Coronary artery (tissue), 2 donors: ENCODE measurements at places on chromosomes 12 and 14.

DNA sequence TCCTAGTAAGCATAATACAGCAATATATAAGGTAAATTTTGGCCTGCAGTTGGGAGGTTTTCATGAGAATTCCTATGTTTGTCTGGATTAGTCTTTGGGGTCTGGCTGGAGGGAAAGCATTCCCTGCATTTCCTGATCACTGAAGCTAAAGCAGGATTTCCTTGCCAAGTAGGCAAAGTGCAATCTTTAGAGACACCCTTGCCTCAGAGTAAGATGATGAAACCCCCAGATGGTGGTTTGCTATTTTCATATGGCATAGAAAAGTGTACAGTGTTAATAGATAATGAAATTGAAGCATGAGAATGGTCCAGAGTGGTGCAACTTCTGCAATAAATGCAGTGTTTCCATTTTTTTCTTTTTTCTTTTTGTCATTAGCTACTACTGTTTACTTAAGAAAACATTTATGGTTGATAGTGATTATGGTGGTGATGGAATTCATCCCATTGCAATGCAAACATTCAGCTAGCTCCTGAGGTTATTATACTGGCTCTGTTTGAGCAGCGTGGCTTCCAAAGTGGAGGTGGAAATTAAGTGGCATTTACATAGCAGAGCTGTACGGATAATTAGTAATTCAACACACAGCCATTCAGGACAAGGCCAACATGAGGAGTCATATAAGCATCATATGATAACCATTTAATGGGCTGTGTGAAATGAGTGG, 276.3 kb downstream of the DUSP6 start:
- no peak for DNase-seq

GRCh38 chr12:123104809-123105208, 46.1 kb downstream of the PITPNM2 start:
- no peak for DNase-seq

- no peak for DNase-seq
These were observed 334.2 kb downstream of the BMP4 start for GRCh38 chr14:53622447-53622846.

GRCh38 chr12:93612776-93613175, 40.3 kb downstream of the SOCS2 start:
- DNase-seq = no peak

DNA sequence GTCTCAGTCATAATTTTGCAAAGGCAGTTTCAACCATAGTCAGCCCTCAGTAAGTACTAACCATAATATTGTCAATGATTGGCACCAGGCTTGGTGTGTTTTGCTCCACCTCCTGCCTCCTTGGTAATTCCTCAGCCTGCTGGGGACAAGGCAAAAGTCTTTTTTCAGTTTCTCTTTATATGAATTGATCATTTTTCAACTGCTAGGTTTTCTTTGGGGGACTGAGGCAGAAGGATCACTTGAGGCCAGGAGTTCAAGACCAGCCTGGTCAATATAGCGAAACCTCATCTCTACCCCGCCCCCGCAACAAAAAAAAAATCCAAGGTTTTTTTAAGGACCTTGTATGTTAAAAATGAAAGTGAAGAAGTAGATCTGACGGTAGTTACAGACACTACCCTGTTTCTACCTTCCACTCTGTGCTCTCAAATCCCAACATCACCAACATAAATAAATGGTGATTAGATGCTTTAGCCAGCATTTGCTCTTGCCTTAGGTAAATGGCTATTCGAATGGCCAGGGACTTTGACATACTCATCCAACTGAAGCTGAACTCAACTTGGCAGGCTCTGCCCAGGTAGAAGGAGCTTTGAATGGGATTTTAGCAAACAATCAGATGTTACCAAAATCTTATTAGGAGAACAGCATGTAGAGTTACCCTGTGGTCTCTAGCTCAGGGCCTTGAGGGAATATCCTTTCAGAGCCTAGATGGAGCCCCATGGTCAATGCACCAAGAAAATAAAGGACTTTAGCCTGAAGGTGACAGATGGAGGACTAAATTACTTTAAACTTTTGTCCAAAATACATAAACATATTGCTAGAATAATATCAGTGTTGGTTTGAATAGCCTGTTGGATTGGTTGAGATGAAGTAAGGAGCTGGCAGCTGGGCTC, 126.9 kb upstream of the AMIGO2 start:
- DNase-seq = no peak

DNA sequence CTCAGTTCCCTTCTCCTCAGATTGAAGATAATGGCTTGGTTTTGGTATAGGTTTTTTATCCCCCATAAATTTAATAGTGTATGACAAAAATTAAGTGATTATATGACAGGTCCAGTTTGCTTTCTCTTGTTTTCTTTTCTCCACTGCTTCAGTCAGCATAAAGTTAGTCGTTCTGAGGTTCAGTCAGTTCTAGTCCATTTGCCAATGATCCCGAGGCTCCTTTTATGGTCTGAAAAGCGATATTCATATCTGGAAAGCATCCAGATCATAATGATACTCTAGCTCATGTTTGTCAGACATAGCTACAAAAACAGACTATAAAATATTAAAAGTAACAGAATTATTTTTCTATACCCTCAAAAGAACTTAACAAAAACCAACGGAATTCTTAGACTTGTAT, 67.1 kb upstream of the SLC38A4 start:
- DNase-seq = no peak

- no peak for DNase-seq
These were observed 470.9 kb downstream of the TMTC2 start for GRCh38 chr12:83157604-83158003.

DNA sequence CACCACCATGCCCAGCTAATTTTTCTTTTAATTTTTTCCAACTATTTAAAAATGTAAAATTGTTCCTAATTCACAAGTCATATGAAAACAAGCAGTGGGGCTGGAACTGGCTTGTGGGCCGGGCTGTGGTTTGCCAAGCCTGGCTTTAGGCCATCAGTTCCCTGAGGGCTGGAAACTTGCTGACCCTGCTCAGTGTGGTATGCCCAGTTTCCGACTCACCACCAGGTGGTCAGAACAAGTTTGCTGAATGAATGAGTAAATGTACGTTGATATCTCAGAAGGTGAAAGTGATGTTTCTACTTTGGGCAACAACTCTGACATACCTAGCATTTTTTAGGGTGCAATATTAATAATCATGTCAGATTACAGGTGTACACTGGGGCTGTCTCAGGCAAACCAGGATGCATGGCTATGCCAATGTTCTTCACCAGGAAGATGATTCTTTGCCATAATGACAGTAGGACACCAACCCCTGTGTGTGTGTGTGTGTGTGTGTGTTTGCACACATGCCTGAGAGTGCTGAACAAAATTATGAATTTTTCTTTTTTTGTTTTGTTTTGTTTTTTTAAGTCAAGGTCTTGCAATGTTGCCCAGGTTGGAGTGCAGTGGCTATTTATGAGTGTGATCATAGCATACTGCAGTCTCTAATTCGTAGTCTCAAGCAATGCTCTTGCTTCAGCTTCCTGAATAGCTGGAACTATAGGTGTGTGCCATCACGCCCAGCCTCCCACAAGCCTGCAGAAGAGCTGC, 106.1 kb downstream of the PTPN11 start:
- DNase-seq = no peak

- DNase-seq = no peak
These were observed 225.0 kb downstream of the GXYLT1 start for GRCh38 chr12:41919526-41920261.

DNA sequence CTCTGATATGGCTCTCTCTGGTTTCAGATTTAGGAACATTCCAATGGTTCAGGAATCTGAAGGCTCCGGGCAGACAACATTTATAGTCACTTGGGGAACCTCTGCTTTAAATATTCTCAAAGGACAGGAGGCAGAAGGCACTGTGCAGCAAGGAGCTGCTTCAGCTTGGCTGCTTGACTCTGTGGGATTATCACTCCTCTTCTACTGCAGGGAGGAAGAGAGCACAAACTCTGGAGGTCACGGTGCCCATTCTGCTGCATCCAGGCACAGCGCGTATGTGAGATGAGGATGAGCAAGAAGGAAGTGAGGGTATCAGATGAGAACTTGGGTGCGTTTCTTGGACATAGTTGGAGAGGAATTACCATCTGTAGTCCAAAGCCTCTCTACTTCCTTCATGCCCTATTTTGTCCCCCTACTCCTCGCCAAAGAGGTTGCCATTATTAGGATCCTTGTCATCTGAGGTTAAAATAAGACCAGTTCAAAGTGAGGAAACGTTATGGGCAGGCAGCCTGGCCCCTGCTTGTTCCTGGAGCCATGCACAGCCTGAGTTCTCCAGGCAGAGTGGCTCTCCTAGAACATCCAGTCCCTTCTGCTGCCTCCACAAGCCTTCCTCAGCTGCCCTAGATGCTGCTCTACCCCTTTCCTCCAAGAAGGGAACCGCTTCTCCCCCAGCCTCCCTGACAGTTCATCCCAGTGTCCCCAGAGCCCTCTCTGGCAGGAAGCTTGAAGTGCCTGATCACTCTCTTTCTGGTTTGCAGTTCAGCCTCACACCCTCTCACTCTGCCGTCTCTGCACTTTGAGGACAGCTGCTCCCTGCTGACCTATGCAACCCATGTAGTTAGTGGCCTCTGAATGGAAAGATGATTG, 12.5 kb downstream of the FGF6 start:
- DNase-seq = peak; percentile 35

GRCh38 chr12:52027085-52027843, 20.5 kb downstream of the TAMALIN start:
- DNase-seq = no peak

DNA sequence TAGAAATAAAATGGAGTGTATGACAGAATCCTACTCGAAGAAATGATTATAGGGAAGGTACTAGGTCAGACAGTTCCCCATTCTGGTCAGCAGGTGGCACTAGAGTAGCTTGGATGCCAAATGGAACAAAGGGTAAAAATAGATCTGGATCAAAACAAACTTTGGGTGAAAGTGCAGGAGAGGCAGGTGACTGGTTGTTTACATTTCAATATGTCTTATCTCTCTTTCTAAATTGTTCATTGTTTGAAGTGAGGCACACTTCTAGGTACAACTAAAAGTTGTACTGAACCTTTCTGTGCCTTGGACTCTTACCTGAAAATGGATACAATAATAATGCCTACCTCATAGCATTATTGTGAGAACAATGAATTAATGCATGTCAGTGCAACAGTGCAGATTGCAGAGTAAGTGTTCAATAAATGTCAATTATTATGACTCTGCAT, 62.0 kb upstream of the OSBPL8 start:
- DNase-seq = no peak

GRCh38 chr14:41397926-41398325, 208.8 kb upstream of the LRFN5 start:
- DNase-seq = no peak

GRCh38 chr12:10305411-10305810, 2.3 kb upstream of the KLRD1 start:
- no peak for DNase-seq

DNA sequence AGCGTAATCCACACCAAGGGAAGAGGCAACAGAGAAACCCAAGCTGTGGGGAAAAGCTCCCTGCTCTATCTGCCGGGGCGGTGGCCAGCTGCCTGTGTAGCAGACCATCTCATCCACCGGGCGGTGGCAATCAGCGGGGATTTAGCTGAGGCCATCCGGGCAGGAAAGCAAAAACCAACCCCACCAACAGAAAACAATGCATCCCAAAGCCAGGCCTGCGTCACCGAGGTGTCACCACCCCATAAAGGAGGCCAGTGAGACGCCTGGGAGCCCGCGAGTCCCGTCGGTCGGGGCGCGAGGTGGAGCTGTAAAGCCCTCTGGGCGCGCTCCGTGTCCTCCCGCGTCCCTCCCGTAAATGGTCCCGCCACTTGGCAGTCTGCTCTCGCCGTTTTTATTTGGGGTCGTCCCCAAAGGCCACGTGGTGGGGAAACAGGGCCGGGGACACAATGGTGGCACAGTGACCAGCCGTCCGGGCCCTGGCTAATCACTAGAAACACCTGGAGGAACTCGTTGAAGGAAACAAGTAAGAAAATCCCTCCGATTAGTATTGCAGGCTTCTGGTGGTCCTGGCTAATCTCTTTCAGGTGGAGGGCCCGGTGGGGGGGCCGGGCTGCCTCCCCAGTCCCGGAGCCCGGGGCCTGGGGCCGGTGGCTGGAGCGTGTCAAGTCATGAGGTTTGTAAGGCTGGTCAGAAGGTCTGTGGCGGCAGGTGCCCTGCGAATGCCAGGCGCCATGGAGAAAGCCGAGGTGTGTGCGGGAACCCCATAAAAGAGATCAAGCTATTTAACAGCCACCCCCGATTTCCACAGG, 94.7 kb upstream of the GSC start:
- no peak for DNase-seq

DNA sequence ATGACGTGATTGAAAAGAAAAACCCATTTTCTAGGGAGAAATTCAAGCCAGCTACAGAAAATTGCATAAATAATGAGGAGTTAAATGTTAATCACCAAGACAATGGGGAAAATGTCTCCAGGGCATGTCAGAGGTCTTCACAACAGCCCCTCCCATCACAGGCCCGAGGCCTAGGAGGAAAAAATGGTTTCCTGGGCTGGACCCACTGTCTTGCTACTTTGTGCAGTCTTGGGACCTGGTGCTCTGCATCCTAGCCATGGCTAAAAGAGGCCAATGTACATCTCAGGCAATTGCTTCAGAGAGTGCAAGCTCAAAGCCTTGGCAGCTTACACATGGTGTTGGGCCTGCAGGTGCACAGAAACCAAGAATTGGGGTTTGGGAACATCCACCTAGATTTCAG, 65.3 kb downstream of the TUNAR start:
- no peak for DNase-seq

DNA sequence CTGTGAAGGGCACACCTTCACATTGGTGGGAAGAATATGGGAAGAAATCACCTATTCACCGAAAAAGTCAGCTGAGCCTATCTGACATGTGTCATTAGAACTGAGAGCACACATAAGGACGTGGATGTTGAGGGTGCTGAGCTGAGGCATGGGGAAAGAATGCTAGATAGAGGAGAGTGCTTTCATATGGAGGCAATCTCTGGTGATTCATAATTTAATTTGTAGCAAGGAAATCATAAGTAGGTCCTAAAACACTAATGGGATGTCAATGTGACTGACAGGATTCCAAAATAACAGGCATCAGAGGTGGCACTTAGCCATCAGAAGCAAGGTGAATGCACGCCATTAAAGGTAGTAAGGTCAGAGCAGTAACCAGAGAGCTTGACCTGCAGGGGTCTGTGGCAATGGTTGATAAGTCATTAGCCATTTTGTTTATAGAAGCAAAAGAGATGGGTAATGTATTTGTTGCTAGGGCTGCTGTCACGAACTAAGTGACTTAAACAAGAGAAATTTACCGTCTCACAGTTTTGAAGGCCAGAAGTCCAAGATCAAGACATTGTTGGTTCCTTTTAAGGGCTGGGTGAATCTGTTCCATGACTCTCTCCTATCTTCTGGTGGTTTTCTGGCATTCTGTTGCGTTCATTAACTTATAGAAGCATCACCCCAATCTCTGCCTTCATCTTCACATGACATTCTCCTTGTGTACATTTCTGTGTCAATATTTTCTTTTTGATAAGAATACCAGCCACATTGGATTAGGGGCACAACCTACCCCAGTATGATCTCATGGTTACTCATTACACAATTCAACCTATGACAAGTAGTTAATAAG, 69.3 kb downstream of the ANKS1B start:
- no peak for DNase-seq

- peak; percentile 26 for DNase-seq
These were observed 15.5 kb downstream of the ADGRD1 start for GRCh38 chr12:130969223-130969622.

- no peak for DNase-seq
These were observed 6.9 kb downstream of the LMO3 start for GRCh38 chr12:16599081-16599480.
